OCI-LY7 (cell line): ENCODE measurements at places on chromosomes 3 and 15. TPM values are rescaled to one million over a fixed set of nuclear protein-coding genes. Genes with fewer than 3 reads are reported as not detected.

Gene SCN5A
- not detected in 2 replicates for total RNA-seq

Gene GHSR
- not detected in 2 replicates for total RNA-seq

Gene CPB1
- not detected in 2 replicates for total RNA-seq

Gene SLC51A
- not detected in 2 replicates for total RNA-seq

Gene SNURF
- total RNA-seq = 5.5 and 6.8 TPM in 2 replicates

Gene MUSTN1
- total RNA-seq = 1.7 and 2.8 TPM in 2 replicates
